ENCODE measurements at places on chromosomes 2 and 18.

DNA sequence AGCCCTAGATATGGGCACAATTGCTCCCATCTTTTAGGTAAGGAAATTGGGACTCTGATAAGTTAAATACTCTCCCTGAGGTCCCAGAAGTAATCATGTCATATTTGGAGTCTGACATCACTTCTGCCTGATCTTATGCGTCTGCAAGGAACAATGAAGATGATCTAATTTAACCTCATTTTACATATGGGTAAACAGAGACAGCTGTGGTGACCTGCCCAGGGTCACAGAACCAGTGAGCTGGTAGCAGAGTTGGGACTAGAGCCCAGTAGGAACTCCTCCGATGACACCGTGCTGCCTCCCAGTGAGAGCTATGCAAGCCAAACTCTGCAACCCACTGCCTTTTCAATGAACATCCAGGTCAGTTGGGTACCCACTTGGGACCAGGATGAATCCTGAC, 17.8 kb downstream of the CTAGE1 start:
- no peak for DNase-seq

DNA sequence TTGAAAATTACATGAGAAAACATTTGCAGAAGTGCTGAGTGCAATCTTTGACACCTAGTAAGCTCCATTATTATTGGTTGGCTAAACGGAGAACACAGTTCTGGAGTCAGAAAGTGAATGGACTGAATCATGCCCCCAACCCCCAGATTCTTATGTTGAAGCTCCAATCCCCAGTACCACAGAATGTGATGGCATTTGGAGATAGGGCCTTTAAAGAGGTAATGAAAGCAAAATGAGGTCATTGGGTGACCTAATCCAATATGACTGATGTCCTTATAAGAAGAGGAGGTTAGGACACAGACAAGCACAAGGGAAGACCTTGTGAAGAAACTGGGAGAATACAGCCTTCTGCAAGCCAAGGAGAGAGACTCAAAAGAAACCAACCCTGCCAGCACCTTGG, 200.9 kb upstream of the EPAS1 start:
- DNase-seq, result no peak

DNA sequence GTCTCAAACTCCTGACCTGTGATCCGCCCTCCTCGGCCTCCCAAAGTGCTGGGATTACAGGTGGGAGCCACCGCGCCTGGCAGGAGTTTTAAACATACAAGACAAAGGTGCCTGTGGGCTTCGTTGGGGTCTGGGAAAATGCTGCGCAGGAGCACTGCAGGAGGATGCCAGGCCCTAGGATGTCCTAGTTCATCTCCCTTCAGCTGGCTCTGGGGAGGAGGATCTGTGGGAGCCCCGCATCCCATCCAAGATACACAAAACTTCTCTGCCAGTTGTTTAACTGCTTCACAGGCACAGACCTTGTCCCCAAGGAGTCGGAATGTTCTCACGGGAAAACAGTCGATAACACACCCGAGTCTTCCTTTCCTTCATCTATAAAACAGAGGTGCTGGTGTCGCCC, 89.1 kb downstream of the POLR1A start:
- no peak for DNase-seq

DNA sequence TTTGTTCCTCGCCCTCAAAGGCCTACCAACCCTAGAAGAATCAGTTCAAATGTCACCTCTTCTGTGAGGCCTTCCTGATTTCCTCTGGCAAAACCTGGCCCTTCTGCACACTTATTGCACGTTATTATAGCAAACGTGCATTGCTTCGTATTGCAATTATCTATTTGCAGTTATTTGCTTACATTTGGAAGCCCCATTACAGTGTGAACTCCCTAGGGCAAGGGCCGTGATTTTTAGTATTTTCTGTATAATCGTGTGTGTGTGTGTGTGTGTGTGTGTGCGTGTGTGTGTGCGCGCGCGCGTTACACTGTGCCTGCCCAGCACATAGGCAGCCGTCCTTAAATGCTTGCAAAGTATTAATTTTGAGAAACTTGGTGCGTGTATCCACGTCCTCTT, 460 bp upstream of the SEMA4F start:
- DNase-seq, result no peak

DNA sequence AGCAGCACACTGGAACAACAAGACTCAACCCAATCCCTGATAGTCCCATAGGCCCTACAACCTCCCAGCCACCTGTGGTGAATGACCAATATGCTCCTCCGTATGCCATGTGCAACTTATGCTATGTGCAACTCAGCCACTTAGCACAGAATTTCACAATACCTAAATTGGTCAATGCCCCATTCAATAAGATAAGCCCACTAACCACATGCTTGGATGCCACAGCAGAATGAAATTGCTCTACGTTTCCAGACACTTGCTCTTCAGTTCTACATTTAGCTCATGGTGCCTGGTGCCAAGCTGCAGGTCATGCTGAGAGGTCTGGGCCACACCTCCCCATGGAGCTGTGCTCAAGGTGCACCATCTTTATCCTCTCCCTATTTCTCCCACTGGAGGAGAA, 159.8 kb downstream of the EN1 start:
- DNase-seq, result peak; percentile 69

DNA sequence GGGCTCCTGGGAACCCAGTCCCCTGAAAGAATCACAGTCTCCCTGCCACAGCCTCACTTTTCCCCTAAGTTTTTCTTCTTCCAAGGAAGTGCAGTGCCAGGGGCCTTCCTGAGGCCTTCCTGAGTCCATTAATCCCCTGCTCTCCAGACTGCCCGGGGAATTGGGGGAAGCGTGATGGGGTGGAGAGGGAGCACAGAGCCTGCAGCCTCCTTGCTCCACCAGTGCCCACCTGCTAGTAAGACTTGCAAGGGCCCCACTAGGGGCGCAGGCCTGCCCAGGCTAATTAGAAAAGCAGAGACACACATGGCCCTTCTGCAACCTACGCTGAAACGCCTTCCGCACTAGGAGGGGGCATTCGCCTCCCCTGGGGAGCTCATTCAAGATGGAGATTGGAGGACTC, 110.6 kb downstream of the MRO start:
- no peak for DNase-seq

DNA sequence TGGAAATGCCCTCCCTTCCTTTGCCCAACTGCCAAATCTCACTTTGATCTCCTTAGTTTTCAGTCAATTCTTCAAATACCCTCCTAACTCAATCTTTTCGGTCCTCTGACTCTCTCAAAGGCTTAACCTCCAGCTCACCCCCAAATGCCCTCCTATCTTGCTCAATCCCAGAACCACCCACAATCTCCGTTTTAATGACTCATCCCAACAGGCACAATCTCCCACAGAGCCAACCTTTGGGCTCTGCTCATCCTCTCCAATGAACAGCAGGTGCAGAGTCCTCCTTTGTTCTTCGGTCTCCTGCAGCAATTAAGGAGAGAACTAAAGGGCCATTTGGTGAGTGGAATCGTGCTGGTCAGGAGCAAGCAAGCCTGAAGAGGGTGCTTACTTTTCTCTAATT, 366.1 kb upstream of the CRIM1 start:
- peak; percentile 54 for DNase-seq

All from NB4 (cell line).